ENCODE measurements at places on chromosomes 11 and 22. TPM values are rescaled to one million over a fixed set of nuclear protein-coding genes. Genes with fewer than 3 reads are reported as not detected.

The DESI1 gene
- total RNA-seq = 29.1 TPM

DNA sequence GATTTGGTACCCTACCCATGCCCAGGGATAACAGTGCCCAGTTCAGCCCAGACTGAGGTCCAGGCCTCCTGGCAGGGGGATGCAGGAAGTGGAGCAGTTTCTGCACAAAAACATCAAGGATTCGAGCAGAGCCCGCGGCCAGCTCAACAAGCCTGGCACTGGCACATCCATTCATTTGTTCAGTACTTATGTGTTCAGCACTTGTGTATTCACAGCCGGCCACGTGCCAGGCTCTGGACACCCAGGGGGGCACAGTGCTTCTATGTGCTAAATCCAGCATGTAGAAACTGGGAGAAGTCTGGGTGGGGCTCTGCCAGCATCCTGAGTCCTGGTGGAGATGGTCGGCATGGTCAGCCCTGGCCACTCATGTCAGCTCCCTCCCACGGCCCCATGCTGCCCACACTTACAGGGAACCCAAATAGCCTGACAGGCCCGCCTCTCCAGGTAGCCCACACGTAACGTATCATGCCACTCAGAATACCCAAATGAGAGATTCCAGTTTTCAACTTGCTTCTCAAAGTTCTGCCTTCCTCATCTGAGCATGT lies 28.5 kb downstream of the LINC01488 start:
- no peaks in the 10 kb centered on the region for H3K36me3 ChIP-seq
- no peaks in the 10 kb centered on the region for H3K4me1 ChIP-seq
- H3K4me3 ChIP-seq = no peak overlapping the region
- DNase-seq = no peak
- H3K27ac ChIP-seq = no peak overlapping the region

DNA sequence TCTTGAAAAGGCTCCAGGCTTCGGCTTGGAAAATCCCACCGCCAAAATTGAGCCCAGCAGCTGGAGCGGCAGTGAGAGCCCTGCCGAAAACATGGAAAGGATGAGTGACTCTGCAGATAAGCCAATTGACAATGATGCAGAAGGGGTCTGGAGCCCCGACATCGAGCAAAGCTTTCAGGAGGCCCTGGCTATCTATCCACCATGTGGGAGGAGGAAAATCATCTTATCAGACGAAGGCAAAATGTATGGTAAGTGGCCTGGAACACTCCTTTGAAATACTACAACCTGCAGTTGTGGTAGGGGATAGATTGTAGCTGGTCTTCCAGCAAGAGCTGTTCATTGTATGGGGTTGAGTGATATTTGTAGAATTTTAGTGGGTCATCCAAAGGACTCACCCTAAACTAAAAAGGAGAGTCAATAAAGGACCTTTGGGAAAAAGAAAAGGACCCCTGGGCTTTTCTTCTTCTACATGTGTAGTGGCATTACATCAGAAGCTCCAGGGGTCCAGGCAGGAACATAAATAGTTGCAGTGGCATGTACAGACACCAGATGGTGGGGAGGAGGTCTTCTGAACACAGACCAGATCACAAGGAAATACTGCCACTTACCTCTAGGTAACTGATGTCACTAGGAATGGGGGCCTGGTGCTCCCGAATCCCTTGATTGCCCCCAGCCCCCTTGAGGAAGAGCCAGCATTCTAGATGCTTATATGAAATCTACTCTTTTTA lies 90.1 kb downstream of the TEAD1 start:
- H3K27ac ChIP-seq = no peak overlapping the region
- DNase-seq = no peak
- peaks cover 4% of the 10 kb centered on the region for H3K4me1 ChIP-seq
- peaks cover 2% of the 10 kb centered on the region for H3K36me3 ChIP-seq
- H3K4me3 ChIP-seq = no peak overlapping the region
- no peaks in the 10 kb centered on the region for H3K27me3 ChIP-seq

GRCh38 chr11:35056391-35057093 lies 82.4 kb upstream of the CD44 start:
- no peak overlapping the region for H3K4me3 ChIP-seq
- no peaks in the 10 kb centered on the region for H3K36me3 ChIP-seq
- H3K27ac ChIP-seq = no peak overlapping the region
- DNase-seq = no peak

DNA sequence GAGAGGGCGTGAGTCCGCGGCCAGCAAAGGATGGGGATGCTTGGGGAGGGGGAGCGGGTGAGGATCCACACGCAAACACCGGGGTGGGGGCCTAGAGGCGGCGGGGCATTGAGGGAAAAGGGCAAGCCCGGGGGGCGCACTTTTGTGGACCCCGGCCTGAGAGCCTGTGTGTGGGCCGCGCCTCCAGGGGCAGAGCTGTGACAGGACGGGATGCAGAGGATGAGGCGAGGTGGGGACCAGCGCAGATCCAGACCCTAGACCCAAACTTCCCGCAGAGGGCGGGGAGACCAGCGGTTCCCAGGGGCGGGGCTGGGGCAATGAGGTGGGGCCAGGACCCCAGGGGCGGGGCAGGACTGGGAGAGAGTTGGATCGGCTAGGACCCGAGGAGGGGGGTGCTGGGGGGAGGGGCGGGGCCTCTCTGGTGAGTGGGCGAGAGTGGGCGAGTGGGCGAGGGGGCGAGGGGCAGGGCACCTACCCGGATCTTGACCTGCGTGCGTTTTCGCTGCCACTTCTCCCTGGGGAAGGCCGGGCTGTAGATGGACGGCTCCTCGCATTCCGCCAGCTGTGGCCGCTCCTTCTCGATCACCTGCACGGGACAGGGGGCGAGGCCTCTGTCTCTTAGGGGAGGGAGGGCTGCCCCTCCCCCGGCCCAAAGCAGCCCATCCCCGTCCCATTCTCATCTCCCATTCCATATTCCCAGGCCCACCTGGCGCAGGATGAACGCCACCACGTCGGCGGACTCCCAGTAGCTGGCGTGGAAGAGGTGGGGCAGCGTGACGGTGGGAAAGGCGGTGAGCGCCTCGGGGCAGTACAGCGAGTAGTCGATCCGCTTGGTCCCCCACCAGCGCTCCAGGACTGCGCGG lies 10.6 kb downstream of the PITPNM1 start:
- no peak overlapping the region for H3K4me3 ChIP-seq
- DNase-seq = no peak
- peaks cover 13% of the 10 kb centered on the region for H3K36me3 ChIP-seq
- H3K27ac ChIP-seq = no peak overlapping the region

DNA sequence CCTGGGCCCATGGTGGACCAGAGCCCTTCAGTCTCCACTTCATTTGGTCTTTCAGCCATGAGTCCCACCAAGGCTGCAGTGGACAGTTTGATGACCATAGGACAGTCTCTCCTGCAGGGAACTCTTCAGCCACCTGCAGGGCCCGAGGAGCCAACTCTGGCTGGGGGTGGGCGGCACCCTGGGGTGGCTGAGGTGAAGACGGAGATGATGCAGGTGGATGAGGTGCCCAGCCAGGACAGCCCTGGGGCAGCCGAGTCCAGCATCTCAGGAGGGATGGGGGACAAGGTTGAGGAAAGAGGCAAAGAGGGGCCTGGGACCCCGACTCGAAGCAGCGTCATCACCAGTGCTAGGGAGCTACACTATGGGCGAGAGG lies 4.3 kb downstream of the ZBTB16 start:
- peaks cover 24% of the 10 kb centered on the region for H3K4me1 ChIP-seq
- no peak overlapping the region for H3K4me3 ChIP-seq
- peaks cover 44% of the 10 kb centered on the region for H3K36me3 ChIP-seq
- peaks cover 7% of the 10 kb centered on the region for H3K27me3 ChIP-seq
- DNase-seq = no peak
- no peak overlapping the region for H3K27ac ChIP-seq

GRCh38 chr22:25051983-25052710 lies 99.6 kb downstream of the KIAA1671 start:
- peaks cover 10% of the 10 kb centered on the region for H3K36me3 ChIP-seq
- no peak overlapping the region for H3K4me3 ChIP-seq
- no peaks in the 10 kb centered on the region for H3K27me3 ChIP-seq
- peak overlapping the region; percentile 67 for H3K27ac ChIP-seq
- no peak for DNase-seq
- H3K4me1 ChIP-seq = no peaks in the 10 kb centered on the region

The RCOR2 gene
- total RNA-seq = 0.76 TPM

- H3K4me3 ChIP-seq = no peak overlapping the region
- no peak overlapping the region for H3K27ac ChIP-seq
- no peaks in the 10 kb centered on the region for H3K36me3 ChIP-seq
- peak; percentile 90 for DNase-seq
Observed at GRCh38 chr11:133947321-133947756, 9.4 kb downstream of the IGSF9B start.

DNA sequence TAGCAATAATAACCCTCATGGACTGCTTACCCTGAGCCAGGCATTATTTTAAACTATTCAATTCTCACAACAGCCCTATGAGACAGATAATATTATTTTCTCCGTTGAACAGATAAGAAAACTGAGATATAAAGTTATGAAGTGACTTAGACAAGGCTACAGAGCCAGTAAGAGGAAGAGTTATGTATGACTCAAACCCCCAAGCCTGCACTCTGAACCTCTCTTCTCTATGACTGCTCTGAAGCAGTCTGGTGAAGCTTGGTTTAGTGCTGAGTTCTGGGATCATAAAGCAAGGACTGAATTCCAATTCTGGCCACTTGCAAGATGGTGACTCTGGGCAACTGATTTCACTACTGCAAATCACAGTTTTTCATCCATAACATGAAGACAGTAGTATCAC lies 34.5 kb downstream of the TNKS1BP1 start:
- H3K4me1 ChIP-seq = peaks cover 2% of the 10 kb centered on the region
- no peak overlapping the region for H3K27ac ChIP-seq
- H3K27me3 ChIP-seq = no peaks in the 10 kb centered on the region
- DNase-seq = no peak
- H3K36me3 ChIP-seq = no peaks in the 10 kb centered on the region

DNA sequence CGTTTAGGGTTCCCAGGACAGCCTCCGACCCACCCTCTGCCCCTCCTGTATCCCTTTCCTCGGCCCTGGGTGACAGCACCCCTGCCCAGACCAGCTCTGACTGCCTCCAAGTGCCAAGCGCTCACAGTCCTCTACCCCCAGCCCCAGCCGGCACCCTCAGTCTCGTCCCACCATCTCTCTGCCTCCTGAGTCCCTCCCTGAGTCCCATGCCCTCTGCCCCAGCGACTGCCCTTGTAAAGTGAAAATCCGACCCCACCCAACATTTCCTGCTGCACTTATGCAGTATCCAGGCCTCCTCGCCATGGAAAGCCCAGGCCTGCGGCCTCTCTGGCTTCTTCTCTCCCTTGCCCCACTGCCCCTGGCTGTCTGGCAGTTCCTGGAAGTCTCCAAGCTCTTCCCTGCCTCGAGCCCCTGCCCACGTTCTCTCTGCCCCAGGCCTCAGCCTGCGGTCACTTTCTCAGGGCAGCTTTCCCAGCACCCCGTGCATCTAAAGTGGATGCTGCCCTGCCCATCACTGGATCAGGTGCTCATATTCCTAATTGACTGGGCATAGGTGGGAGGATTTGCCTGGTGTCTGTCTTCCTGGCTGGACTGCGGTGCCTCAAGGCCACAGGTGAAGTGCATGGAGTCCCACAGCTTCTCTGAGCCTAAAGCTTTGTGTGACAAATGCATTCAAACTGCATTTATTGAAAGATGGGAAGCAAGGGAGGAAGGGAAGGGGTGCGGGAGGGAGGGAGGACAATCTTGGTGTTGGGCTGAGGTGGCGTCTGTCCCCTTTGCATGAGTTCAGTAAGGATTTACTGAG lies 17.7 kb upstream of the IL2RB start:
- no peak overlapping the region for H3K27ac ChIP-seq
- H3K4me1 ChIP-seq = peaks cover 8% of the 10 kb centered on the region
- H3K27me3 ChIP-seq = no peaks in the 10 kb centered on the region
- H3K4me3 ChIP-seq = no peak overlapping the region
- DNase-seq = no peak

DNA sequence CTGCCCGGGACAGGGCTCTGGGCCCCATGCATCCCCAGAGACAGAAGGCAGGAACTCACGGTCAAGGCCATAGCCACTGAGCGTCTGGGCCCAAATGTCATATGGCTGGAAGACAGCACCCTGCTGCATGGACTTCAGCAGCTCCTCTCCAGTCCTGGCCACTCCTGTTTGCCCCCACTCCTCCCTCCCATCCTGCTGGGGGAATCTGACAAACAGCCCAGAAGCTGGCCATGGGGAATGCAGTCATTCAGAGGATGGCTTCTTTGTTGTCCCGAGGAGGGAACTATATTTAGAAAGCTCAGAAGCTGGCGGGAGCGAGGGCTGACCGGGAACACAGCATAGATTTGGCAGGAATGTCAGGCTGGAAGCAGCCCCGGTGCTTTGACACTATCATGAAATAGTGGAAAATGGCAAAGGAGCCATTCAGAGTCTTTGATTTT lies 35.0 kb downstream of the DKK3 start:
- H3K4me1 ChIP-seq = peaks cover 35% of the 10 kb centered on the region
- H3K4me3 ChIP-seq = no peak overlapping the region
- H3K27me3 ChIP-seq = no peaks in the 10 kb centered on the region
- peak overlapping the region; percentile 10 for H3K27ac ChIP-seq
- H3K36me3 ChIP-seq = no peaks in the 10 kb centered on the region
- peak; percentile 88 for DNase-seq

Data from kidney (tissue), 22 donors.